H1 (cell line): ENCODE measurements at places on chromosomes 6 and 20. TPM values are rescaled to one million over a fixed set of nuclear protein-coding genes. Genes with fewer than 3 reads are reported as not detected.

DNA sequence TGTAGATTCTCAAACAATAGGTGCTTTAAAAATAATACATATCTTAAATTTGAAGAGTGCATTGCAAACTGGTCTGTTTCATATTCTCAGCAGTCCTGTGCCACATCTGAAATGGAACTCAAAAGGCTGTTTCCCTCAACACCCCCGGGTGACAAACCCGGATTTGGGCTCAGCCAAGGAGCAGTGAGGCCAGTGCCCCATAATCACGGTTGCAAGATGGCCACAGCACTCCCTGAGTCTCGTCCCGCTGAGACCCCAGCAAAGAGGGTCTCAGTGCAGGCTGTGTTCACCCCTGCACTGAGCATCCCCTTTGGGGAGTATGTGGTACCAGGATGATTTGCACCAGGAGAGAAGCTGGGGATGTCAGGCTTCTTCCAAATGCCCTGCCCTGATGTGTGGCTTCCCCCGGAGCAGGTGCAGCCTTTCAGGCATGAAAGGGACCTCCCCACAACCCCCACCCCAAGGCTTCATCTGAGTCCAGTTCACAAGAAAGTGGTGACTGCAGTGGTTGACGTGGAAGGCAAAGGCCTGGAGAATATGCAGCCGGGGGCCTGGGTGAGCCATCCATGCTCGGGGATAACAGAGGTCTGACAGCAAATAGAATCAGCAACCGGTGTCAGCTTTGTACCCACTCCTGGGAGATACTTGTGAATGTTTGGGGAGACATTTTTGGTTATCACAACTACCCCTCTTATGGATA is 202.9 kb downstream of the SYNDIG1 start:
- no peaks in the 10 kb centered on the region for H3K36me3 ChIP-seq
- H3K4me3 ChIP-seq = no peak overlapping the region
- H3K27me3 ChIP-seq = no peaks in the 10 kb centered on the region
- DNase-seq = no peak
- H3K4me1 ChIP-seq = no peaks in the 10 kb centered on the region
- no peak overlapping the region for H3K27ac ChIP-seq

GRCh38 chr6:71476371-71476770 is 187.8 kb downstream of the OGFRL1 start:
- DNase-seq = no peak
- no peak overlapping the region for H3K27ac ChIP-seq
- no peak overlapping the region for H3K4me3 ChIP-seq
- H3K27me3 ChIP-seq = no peaks in the 10 kb centered on the region
- no peaks in the 10 kb centered on the region for H3K36me3 ChIP-seq

- no peaks in the 10 kb centered on the region for H3K27me3 ChIP-seq
- no peak for DNase-seq
- no peaks in the 10 kb centered on the region for H3K4me1 ChIP-seq
- no peak overlapping the region for H3K27ac ChIP-seq
- no peaks in the 10 kb centered on the region for H3K36me3 ChIP-seq
- H3K4me3 ChIP-seq = no peak overlapping the region
These were observed 76.9 kb downstream of the TXNDC5 start for GRCh38 chr6:7833751-7834070.

DNA sequence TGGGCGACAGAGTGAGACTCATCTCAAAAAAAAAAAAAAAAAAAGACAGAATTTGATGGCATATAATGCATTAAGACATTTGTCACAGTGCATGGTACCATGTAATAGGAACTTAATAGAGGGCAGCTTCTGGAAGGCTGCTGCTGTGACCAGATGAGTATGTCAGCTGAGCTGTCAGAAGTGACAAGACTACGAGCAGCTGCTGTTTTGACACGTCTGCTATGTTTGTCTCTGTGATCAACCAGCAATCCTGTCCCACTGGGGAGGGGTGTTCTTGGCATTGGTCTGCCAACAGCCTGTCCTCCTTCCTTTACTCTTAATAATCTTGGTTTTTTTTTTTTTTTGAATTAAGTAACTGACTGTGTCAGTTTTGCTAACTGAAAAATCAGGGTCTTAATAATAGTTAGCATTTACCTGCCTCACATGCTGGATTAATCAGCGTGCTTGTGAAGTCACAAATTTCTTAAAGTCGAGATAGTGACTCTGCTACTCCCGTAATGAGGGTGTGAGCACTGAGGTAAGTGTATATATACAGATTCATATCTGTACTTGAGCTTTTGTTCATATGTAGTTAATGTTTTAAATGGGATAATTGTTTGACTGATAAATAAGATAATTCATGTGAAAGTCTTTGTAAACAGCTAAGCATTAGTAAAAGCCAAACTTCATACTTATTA is 152.4 kb downstream of the BMP2 start:
- H3K36me3 ChIP-seq = no peaks in the 10 kb centered on the region
- H3K4me3 ChIP-seq = no peak overlapping the region
- peaks cover 6% of the 10 kb centered on the region; the same call in 1 of the 2 replicates for H3K4me1 ChIP-seq
- no peak for DNase-seq

GRCh38 chr20:53215166-53215565 is 243.0 kb downstream of the TSHZ2 start:
- H3K4me1 ChIP-seq = peaks cover 4% of the 10 kb centered on the region

DNA sequence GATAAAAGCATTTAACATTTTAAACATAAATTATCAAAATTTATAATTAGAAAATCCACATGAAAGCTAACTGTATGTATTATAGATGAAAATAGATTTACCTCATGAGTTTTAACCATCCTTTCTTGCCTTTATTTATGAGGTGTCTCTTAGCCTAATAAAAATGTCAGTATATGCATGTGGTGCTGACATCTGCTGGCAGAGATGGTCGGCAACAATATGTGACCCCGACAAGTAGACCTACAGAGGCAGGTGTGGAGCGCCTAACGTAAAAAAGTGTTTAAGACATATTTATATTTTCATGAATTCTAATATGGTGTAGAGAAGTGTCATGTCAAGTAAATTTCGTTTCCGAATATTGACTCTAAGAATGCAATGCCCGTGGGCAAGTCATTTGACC is 149.0 kb upstream of the FUT9 start:
- H3K4me1 ChIP-seq = no peaks in the 10 kb centered on the region
- H3K4me3 ChIP-seq = no peak overlapping the region
- no peaks in the 10 kb centered on the region for H3K27me3 ChIP-seq
- no peaks in the 10 kb centered on the region for H3K36me3 ChIP-seq
- no peak overlapping the region for H3K27ac ChIP-seq

DNA sequence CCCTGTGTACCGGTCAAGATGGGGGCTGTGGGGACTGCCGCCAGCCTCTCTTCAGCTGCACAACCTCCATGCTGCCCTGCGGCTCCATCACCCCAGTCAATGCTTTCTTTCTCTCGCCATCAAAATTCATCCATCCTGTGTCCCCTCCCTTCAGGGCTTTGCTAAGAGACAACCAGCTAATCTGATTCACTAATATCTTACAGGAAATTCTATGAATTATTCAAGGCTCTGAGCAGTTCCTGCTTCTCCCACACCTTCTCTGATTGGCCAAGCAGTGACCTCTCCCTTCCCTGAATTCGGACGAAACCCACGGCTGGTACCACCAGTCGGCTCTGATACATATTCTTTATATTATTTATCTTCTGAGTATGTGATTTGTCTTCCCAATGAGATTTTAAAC is 13.8 kb downstream of the ITPR3 start:
- no peak for DNase-seq
- H3K4me3 ChIP-seq = no peak overlapping the region
- no peaks in the 10 kb centered on the region; the same call in 1 of the 2 replicates for H3K27me3 ChIP-seq
- no peaks in the 10 kb centered on the region for H3K36me3 ChIP-seq

DNA sequence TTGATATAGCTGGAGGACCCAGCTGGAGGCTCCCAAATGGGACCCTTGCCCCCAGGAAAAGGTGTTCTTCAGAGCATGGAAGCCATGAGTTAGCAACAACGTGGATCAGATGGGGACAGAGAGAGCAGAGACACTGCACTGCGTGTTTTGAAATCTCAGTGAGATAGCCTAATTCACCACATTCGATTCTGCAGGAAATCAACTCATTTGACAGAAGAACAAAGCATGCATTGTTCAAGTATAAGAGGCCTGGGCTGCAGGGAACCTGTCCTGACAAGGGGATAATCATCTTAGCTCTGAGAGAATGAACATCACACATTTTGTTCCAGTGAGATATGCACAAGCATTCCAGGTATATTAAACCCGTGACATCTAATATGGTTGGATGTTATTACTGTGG is 450.2 kb downstream of the CDH26 start:
- H3K4me1 ChIP-seq = no peaks in the 10 kb centered on the region
- no peaks in the 10 kb centered on the region for H3K27me3 ChIP-seq

DNA sequence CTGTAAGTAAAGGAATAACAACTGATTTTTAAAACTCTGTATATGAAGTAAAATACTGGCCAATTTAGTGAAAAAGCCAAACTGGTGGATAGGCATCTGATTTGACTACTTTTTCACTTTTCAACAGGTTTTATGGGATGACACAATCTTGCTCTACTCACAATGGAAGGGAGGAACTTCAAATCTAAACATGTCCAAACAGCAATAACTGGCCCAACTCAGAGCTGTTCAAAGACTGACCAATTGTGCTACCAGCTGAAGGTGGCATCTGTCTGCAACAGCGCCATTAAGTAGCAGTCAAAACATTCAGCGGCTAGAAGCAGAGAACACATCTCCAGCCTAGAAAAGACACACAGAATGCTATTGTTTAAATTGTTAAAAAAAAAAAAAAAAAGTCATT is 44.6 kb downstream of the SESN1 start:
- no peak overlapping the region for H3K27ac ChIP-seq
- no peak overlapping the region for H3K4me3 ChIP-seq
- H3K27me3 ChIP-seq = no peaks in the 10 kb centered on the region

- DNase-seq = no peak
- H3K27ac ChIP-seq = no peak overlapping the region
- H3K4me1 ChIP-seq = peaks cover 4% of the 10 kb centered on the region
These were observed 79.9 kb downstream of the FNDC1 start for GRCh38 chr6:159249128-159249527.

DNA sequence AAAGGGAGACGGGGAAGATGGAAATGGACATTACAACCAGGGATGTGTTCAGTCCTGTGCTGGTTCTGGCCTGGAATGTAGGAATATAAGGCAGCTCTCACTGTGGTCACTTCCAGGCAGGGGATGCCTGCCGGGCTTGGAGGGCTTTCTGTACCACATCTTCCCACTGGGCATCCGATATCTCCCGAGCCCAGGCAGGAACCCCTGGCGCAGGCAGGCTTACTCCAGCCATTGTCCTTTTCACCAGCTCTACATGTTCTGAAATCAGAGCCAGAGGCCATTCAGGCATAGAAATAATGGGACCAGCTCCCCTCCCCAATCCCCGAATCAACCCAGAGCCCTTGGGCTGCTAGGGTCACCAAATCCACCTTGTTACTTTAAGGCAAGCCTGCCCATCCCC is 1.4 kb downstream of the MEA1 start:
- peaks cover 18% of the 10 kb centered on the region for H3K36me3 ChIP-seq
- H3K27ac ChIP-seq = no peak overlapping the region
- H3K4me1 ChIP-seq = peaks cover 4% of the 10 kb centered on the region

DNA sequence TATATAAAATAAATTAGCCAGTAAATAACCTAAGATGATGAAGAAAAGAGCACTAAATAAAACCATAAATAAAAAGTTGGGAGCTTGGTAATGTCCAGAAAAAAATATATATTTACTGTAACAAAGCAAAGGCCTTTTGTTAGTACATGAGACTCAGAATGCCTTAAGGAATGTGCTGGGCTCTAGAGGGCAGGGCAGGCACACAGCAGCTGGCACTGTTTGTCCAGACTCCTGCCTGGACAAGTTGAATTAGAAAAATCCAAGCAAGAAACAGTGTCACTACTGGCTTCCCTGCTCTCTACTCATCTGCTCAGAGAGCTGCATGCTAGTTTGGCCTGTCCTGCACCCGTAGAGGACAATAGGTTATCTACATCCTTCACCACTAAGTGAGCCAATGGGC is 8.8 kb downstream of the DEFB129 start:
- H3K4me1 ChIP-seq = no peaks in the 10 kb centered on the region
- no peak overlapping the region for H3K4me3 ChIP-seq
- no peak for DNase-seq
- no peaks in the 10 kb centered on the region for H3K36me3 ChIP-seq

DNA sequence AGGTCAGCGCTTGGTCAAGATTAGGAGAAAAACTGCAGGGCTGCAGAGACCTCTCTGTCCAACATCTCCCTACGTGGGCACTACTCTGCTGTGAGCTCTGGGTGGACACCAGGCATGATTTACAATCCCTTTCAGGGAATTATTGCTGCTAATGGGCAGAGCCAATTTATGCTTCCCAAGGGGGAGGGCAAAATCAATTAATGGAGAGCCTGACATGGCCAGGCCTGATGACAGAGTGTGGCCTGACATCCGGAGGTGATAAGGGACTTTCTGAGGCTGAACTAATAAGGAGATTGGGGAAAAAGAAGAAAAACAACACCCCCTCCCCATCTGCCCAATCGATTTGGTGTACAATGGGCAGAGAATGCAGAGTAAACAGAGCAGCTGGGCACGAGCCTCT is 5.0 kb upstream of the KCNK16 start:
- H3K4me1 ChIP-seq = no peaks in the 10 kb centered on the region
- no peaks in the 10 kb centered on the region for H3K27me3 ChIP-seq
- H3K4me3 ChIP-seq = no peak overlapping the region
- H3K27ac ChIP-seq = no peak overlapping the region
- no peaks in the 10 kb centered on the region for H3K36me3 ChIP-seq
- DNase-seq = no peak

- H3K4me1 ChIP-seq = no peaks in the 10 kb centered on the region
- no peak overlapping the region for H3K4me3 ChIP-seq
- H3K36me3 ChIP-seq = no peaks in the 10 kb centered on the region
- no peak for DNase-seq
- no peaks in the 10 kb centered on the region for H3K27me3 ChIP-seq
These were observed 376.0 kb upstream of the HS3ST5 start for GRCh38 chr6:114718716-114719270.

GRCh38 chr6:40999569-40999968 is 39.5 kb downstream of the UNC5CL start:
- no peaks in the 10 kb centered on the region for H3K36me3 ChIP-seq
- H3K4me1 ChIP-seq = peaks cover 18% of the 10 kb centered on the region
- H3K27ac ChIP-seq = no peak overlapping the region
- H3K27me3 ChIP-seq = no peaks in the 10 kb centered on the region; the same call in 1 of the 2 replicates

GRCh38 chr20:59806578-59806975 is 126.9 kb downstream of the SYCP2 start:
- no peak overlapping the region for H3K4me3 ChIP-seq
- DNase-seq = no peak
- H3K27me3 ChIP-seq = no peaks in the 10 kb centered on the region
- H3K36me3 ChIP-seq = no peaks in the 10 kb centered on the region

- peaks cover 4% of the 10 kb centered on the region; the same call in 1 of the 2 replicates for H3K27me3 ChIP-seq
- no peaks in the 10 kb centered on the region for H3K36me3 ChIP-seq
- no peak for DNase-seq
- no peak overlapping the region for H3K27ac ChIP-seq
- no peaks in the 10 kb centered on the region for H3K4me1 ChIP-seq
These were observed 88.9 kb downstream of the MAP3K5 start for GRCh38 chr6:136703331-136703865.

- H3K4me1 ChIP-seq = no peaks in the 10 kb centered on the region; the same call in 1 of the 2 replicates
- no peaks in the 10 kb centered on the region for H3K36me3 ChIP-seq
- H3K27me3 ChIP-seq = no peaks in the 10 kb centered on the region
- DNase-seq = no peak
These were observed 47.9 kb upstream of the KCNK16 start for GRCh38 chr6:39370390-39370789.

The UNC5CL gene
- 1.3 and 1.4 TPM in 2 replicates for total RNA-seq

The SNAP25 gene
- total RNA-seq = 0.52 and 0.69 TPM in 2 replicates
